ENCODE measurements at places on chromosomes 6 and 20. TPM values are rescaled to one million over a fixed set of nuclear protein-coding genes. Genes with fewer than 3 reads are reported as not detected.

DNA sequence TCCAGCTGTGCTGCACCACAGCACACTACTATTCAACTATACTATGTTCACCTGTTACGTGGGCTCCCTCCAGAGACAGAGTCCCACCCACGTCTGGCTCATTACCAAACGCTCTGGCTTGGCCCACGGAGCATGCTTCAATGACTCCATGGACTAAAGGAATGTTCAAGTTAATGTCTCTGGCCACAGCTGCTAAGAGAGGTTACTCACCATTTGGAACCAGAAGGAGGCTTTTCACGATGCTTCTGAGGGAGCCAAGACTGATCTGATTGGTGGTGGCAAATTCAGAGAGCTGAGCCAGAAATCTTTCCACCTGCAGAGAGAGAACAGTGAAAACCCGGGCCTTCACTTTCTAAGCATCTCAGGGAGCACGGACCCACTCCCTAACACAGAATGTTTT lies 15.6 kb downstream of the COMMD7 start:
- no peaks in the 10 kb centered on the region for H3K27me3 ChIP-seq
- DNase-seq: no peak
- H3K4me3 ChIP-seq: no peak overlapping the region
- H3K4me1 ChIP-seq: no peaks in the 10 kb centered on the region

DNA sequence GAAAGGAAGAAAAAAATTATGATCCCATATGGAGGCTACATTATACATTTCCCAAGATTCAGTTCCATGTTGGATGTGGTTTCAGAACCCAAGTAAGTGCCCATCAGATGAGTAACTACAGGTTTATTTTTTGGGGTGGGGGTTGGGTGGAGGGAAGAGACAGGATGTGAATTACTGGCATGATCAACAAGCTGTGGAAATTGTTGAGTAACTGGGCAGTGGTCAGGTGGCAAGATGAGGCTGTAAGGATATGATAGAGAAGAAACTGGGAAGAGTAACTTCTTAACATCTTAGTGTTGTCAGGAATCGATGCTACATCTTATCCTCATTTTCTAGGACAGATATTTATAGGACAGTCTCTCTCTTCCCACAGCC lies 153.5 kb downstream of the CFAP61 start:
- H3K4me3 ChIP-seq: no peak overlapping the region
- H3K27me3 ChIP-seq: no peaks in the 10 kb centered on the region
- no peak overlapping the region for H3K27ac ChIP-seq
- H3K36me3 ChIP-seq: no peaks in the 10 kb centered on the region
- H3K4me1 ChIP-seq: peaks cover 6% of the 10 kb centered on the region
- no peak for DNase-seq

- H3K27me3 ChIP-seq: no peaks in the 10 kb centered on the region
- H3K4me1 ChIP-seq: no peaks in the 10 kb centered on the region
- H3K27ac ChIP-seq: no peak overlapping the region
- no peak for DNase-seq
- H3K36me3 ChIP-seq: no peaks in the 10 kb centered on the region
Measured at GRCh38 chr6:124993327-124993726, 31.1 kb downstream of the RNF217 start.

Gene MYCT1
- 0.09 TPM for total RNA-seq

DNA sequence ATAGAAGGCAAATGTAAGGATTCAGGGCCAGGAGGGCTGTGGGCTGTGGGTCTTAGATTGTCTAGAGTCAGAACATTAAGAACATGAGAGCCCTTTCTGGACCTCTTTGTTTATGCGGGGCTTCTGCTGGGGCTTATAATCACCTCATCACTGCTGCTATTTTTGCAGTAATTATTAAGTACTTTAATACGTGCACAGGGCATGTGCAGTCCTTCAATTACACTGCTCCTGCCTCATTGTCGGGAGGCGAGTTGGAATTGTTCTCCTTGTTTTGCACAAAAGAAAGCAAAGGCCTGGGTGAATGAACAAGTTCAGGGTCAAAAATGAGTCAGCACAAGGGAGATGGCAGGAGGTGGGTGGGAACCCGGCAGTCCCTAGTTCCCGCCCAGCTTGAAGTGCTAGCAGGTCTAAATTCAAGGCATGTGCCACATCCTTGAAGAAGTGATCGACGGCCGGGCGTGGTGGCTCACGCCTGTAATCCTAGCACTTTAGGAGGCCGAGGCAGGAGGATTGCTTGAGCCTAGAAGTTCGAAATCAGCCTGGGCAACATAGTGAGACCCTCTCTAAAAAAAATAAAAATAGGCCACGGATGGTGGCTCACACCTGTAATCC lies 34.4 kb upstream of the PTPN1 start:
- H3K4me1 ChIP-seq: no peaks in the 10 kb centered on the region
- H3K4me3 ChIP-seq: no peak overlapping the region
- DNase-seq: no peak
- H3K36me3 ChIP-seq: no peaks in the 10 kb centered on the region
- no peak overlapping the region for H3K27ac ChIP-seq
- no peaks in the 10 kb centered on the region for H3K27me3 ChIP-seq

All from H9 (cell line).